ENCODE measurements at places on chromosomes 11 and 22.

DNA sequence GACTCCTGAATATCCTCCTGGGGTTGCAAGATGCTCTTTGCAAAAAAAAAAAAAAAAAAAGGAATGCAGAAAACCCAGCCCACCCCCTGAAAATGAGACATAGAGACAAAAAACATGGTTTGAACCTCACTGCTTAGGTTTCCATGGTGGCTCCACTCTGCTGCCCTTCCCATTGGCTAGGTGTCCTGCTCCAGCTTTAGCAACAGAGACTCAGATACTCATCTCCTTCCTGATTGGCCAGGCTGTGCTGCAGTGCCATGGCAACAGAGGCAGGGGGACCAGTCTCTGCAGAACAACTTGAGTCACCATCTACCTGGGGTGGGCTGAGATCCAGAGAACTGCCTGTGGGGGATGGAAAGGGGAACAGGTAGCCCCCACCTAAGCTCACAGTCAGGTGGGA, 17.4 kb upstream of the YWHAH start:
- peak; percentile 83 for DNase-seq

GRCh38 chr11:128462922-128463321, 124.4 kb downstream of the ETS1 start:
- no peak for DNase-seq

- peak; percentile 38 for DNase-seq
Measured at GRCh38 chr11:67277231-67277961, 11.1 kb downstream of the GRK2 start.

DNA sequence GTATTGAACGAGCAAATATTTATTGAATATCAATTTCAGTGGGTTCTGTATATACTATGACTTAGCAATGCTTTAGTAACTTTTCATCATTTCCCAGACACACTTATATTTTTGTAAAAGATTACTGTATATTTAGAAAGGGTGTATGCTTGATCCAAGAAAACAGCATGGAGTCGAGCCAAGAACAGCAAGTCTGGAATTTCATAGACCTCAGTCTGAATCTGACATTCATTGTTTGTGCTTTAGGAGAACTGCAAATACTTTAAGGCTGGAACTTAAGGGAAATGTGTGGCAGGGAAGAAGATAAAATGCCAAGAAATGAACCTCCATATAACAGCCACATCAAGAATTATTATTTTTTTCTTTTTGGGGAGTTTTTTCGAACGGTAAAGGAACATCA, 1156.8 kb downstream of the LRRC4C start:
- no peak for DNase-seq

- DNase-seq: no peak
Measured at GRCh38 chr11:120031156-120031555, 106.8 kb downstream of the TRIM29 start.

DNA sequence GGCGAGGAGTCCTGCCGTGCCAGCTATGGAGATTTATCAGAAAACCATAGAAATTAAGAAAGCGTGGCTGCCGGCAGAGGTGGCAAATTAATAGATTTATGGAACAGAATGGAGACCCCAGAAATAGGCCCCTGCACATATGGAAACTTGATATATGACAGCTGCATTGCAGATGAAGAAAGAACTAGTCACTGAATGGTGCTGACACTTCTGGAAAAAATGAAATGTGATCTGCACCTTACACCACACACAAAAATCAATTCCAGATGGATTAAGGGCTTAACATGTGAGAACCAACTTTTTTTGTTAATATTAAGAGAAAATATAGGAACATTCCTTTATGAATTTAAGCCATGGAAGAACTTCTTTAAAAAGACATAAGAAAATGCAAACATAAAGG, 40.3 kb upstream of the TSKU start:
- no peak for DNase-seq

- DNase-seq: no peak
Measured at GRCh38 chr22:23909296-23909898, 15.2 kb downstream of the MIF start.

DNA sequence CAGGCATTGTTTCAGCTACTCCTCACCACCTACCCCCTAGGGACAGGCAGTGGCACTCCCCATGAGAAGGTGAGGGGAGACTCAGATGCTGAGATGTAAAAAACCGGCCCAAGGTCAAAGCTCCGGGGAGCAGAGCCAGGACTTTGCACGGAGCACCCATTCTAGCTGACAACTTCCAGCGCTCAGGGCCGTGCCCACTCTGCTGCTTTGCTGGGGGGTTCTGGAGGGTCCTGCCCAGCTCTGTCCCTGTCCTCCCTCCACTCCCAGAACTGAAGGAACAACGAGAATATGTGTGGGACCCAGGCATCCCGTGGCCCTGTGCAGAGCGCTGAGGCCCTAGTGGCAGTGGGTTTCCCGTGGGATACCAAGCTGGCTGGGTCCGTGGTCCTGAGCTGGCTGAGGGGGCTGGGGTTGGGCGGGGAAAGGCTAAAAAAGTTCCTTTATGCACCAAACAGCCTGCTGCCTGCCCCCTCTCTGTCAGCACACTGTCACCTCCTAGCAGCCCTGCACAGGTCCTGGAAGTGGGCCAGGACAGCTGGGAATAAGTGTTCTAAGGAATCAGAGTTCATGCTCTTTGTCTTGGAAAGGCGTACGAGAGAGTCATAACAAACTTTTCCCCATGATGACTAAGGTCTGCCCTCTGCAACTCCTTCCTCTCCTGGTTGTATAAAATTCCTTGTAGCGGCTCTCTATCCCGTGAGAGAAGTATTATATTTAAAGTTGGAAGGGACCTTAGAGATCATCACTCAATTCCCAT, 1.9 kb downstream of the MS4A10 start:
- no peak for DNase-seq

DNA sequence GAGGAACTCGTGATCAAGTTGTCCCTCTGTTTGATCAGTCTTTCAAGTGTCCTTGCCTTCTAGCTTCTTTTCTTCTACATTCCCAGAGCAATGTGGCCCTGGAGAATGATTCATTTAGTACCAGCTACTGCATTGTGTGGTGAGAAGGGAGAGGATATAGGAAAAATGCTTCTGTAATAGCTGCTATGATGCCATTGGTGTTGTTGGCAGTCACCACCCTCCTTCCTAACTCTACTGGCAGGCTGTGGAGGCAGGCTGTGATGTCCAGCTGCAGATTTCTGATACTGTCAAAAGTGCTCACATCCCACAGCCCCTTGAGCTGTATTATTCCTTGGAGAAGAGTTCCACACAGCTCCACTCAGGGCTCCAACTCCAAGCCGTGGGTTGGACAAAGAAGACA, 52.8 kb downstream of the ENDOD1 start:
- DNase-seq: no peak

DNA sequence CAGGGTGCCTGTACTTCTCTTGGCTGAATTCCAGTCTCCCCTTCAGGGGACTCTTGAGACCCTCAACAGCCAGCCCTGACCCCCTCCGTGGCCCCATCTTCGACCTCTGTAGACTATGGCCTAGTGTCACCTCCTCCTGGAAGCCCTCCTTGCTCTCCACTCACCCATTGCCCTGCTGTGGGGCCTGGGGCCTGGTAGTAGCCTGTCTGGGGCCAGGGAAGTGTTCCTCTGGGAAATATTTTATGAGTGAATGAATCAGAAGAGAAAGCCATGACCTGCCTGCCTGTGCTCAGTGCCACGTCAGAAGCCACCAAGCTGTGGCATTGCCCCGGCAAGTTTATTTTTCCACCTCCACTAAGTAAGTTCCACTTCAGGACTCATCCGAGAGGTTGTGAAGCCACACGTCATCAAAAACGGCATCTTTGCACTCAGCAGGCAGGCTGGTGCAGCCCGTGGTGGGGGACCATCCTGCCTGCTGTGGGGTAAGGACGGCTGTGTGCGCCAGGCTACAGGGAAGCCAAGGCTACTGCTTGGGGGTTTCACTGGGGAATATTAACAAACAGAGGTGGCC, 59.6 kb upstream of the PPARA start:
- DNase-seq: no peak
